ENCODE measurements at places on chromosomes 16 and 17.

GRCh38 chr17:40106760-40107521 is 6.6 kb upstream of the NR1D1 start:
- no peak for DNase-seq

- no peak for DNase-seq
Measured at GRCh38 chr17:38608648-38609047, 2.9 kb upstream of the SRCIN1 start.

- no peak for DNase-seq
Measured at GRCh38 chr16:67265834-67266233, 13.5 kb upstream of the PLEKHG4 start.

DNA sequence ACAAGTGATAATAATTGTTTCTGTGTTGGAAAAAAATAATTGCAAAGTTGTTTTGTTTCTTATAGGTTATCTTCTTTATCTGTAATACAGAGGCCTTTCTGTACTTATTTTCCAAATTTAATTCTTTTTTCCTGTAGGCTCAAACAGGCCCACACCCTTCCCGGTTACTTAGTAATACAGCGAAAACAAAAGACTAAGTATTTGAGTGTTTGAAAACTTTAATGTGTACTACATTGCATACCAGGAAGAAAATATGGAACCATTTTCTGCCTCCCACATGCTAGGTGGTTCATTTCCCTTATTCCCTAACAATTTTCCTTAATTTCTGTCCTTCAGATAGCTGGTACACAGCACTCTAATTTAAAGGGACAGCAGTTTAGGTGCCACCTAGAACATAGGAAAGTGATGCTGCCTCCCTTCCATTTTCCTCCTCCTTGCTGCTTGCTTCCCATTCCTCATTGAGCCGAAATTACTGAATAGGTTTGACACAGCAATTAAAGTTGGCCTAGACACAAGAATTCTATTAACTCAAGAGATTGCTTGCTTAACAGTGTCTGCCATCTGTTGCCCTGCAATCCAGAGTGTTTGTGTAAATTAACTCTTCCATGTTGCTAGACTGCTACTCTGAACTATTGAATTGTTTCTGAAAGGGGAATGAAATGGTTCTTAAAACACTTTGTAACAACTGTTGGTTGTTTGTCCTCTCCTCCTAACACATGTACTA is 24.2 kb downstream of the CYB5B start:
- DNase-seq, result no peak

- DNase-seq, result peak; percentile 22
Measured at GRCh38 chr17:6374761-6375312, 60.1 kb downstream of the AIPL1 start.

DNA sequence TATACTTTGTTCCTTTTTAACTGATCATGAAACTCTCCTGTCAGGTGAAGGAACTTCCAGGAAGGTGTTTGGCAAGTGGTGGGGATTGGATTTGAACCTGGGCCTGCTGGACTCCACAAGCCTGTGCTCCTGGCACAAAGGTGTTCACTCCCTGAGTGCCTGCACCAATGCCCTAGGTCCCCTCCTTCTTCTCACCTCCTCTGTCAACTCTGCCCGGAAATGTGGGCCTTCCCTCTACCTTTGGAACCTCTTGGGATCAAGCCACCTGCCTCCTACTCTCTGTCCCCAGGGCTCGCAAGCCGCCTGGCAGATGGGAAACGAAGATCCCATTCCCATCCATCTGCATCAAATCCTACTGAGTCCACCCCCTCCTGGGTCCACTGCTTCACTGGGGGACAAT is 40.0 kb downstream of the RTN4RL1 start:
- DNase-seq, result no peak

DNA sequence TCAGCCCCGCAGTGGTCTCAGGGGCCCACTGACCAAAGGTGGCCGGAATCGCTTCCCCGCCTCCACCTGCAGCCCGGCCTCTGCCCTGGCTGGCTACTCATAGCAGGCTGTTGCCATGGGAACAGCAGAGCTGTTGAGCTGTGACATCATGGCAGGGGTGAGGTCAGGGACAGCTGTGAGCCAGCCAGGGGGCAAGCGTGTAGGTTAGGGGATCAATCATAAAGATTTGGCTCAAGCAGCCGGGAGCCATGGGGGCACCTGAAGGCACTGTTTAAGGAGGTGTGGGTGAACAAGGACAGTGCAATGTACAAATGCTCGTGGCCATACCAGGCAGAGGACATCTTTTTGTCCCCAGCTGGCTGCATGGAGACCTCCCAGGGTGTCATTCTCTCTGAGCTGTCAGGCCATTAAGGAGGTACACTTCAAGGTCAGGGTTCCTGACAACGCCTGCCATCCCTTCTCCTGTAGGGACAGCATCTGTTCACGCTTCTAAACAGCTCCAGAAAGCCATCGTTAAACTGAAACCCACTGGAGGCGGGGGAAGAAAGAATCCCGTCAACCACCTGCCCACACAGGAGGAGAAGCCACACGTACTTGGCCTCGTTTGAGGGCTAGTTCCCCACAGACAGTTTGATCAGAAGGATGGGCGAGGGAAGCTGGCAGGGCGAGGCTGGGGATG is at the start of gene CEP295NL:
TSS of gene CEP295NL (minus strand) at position 101 of the 679 bp plus-strand sequence. CDS start 1,373 bp downstream, outside the sequence.
- DNase-seq, result no peak

- no peak for DNase-seq
Measured at GRCh38 chr16:87790292-87791100, 24.7 kb upstream of the KLHDC4 start.

GRCh38 chr16:12723681-12724080 is 80.0 kb downstream of the CPPED1 start:
- no peak for DNase-seq

- peak; percentile 75 for DNase-seq
Measured at GRCh38 chr17:14308965-14309879, 8.3 kb downstream of the HS3ST3B1 start.

GRCh38 chr17:75517297-75517865 is 1.1 kb downstream of the TSEN54 start:
- no peak for DNase-seq

DNA sequence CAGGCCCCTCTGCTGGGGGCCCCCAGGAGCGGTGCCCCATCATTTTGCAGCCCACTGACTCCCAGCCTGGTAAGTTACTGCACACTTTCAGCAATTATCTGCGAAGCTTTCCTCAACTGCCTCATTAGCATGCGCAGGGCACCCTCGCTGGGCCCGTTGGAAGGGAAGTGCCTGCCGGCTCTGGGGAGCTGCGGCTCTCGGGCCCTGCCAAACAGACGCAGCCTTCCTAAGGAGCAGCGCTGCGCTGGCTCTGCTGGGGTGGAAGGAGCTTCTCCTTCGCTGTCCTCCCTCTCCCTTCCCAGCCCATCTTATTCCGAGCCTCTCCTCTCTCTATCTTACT is 71.0 kb downstream of the RBBP6 start:
- DNase-seq, result no peak

GRCh38 chr16:86604436-86605193 is 26.3 kb downstream of the FOXL1 start:
- DNase-seq, result no peak

DNA sequence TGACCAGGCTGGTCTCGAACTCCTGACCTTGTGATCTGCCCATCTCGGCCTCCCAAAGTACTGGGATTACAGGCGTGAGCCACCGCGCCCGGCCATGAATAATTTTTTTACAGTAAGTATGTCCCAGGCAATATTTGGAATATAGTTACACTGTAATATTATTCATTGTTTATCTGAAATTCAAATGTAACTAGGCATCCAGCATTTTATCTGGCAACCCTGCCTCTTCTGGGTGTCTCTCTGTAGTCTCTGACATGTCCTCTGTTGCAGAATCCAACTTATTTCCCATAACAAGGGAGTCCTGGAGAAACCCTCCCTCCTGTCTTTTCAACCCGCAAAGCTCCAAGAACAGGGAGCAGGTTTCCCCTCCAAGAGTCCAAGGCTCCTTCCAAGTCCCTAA is 36.9 kb upstream of the MYH10 start:
- DNase-seq, result no peak

DNA sequence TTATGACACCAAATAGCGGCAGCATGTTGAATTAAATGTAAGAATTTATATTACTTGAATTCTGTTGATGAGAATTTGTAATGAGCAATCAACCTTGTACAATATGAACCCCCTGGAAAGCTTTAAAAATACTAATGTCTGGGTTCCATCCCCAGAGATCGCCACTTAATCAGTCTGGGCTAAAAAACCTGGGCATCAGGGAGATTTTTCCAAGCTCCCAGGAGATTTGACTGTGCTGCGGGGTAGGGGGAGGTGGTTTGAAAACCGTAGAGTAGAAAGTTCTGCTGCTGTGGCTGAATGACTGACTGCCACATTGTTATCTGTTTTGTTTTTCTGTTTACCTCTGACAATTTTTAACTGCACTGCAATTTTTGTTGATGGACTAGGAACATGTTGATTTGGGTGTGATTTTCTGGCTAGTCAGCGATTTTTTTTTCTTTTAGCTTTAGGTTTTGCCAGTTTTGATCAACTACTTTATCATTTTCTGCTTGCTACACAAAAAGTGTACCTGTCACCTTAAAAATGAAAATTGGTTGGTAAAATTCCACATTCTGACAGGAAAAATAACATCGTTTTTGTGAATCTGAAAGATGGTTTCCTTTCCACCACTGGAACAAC is 79.3 kb downstream of the PCTP start:
- DNase-seq, result no peak

DNA sequence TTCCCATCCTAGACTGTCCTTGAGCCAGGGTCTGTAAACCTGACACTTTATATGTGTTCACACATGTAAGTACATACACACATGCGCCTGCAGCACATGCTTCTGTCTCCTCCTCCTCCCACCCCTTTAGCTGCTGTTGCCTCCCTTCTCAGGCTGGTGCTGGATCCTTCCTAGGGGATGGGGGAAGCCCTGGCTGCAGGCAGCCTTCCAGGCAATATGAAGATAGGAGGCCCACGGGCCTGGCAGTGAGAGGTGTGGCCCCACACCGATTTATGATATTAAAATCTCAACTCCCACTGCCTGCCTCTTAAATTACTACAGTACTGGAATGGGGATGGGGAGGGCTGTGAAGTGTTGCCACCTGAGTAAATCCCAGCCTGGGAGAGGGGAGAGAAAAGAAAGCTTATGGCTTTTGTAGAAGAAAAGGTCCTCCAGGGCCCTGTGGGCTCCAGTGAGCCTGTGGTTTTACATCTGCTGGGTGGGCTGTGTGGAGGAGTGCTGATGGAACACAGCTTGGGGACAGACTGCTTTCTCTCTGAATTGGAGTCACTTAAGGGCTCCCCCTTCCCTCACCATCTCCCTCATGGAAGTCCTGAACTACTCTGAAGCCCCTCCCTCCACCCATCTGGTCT is 990 bp upstream of the WNK4 start:
- DNase-seq, result no peak

GRCh38 chr17:77153472-77153871 is 12.7 kb downstream of the SEC14L1 start:
- no peak for DNase-seq

DNA sequence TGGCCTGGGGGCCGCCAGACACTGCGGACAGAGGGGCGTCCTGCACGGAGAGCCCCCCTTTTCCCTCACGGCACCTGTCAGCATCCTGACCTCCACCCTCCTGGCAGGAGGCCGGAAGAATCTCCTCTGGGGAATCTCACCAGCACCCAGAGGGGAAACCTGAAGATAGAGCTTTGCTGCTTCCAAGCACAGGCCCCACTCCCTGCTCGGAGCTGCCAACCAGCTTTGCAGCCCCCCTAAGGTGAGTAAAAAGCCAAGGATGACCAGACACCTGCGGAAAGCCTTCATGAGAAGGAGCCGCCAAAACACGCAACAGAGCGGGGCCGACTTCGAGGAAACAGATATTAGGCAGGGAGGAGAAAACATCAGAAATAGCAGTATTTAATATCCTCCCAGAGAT is 3.4 kb upstream of the RBFOX3 start:
- no peak for DNase-seq

DNA sequence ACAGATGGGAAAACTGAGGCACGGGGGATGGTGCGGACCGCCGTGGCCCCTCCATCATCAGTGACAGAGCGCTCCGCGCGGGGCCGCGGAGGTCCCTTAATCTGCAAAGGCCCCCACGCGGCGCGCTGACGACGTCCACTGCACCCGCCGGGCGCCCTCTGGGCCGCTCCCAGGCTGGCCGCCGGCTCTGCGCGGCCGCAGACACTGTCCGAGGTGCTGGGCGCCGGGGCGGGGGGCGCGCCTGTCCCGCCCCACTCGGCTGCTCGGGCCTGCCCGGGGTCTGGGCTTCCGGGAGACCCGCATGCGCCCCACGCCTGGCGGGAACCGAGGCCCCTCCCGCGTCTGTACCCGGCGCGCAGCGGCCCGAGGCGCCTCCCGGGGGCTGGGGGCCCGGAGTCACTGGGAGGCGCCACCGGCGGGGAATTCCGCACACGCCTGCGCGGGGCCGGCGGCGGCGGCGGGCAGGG is 550 bp upstream of the RNF213 start:
- DNase-seq, result peak; percentile 67

DNA sequence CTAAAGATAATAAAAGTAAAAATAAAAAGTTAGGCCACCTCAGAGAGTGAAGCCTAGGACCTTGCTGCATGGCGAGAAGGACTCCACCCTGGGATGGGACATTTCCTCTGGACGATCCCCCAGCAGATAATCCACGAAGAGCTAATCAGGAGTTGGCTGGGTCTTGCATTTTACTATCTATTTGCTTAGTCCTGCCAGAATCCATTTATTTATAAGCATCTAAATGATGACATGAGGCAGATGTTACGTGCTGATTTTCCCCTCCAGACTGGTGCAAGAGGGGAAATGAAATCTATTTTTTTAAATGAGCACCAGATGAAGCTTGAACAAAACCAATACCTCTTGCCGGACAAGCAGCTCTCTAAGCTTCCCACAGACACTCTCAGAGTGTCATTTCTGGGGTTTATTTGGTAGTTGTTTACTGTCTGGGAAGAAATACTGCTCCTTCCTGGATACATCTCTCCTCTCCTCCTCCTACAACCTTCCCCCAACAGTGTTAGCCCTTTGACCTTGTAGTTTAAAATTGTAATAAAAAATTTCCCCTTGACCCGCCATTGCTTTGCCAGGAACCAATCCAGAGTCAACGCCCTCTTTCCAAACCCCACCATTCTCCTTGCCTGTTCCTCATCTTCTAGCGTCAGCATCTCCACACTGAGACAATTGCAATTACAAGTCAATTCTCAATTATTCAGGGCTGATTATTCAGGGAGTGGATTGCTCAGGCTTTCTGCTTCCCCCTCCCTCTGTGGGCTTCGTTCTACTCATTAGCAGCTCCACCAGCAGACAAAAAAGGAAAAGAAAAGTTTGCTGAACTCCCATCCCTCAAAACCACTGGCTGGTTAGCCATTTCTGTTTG is 63.0 kb downstream of the GSG1L start:
- no peak for DNase-seq

- no peak for DNase-seq
Measured at GRCh38 chr16:74771656-74772315, 2.8 kb downstream of the FA2H start.

- no peak for DNase-seq
Measured at GRCh38 chr17:50051606-50052005, 4.3 kb upstream of the ITGA3 start.

Measured in stimulated activated CD8-positive, alpha-beta memory T cell treated with anti-CD3 and anti-CD28 coated beads, Interleukin-4, amount 100 ng/mL, for 4 hours (primary cell).